ENCODE measurements at places on chromosomes 7 and 10. TPM values are rescaled to one million over a fixed set of nuclear protein-coding genes. Genes with fewer than 3 reads are reported as not detected.

PPP1R3A gene
- total RNA-seq = not detected

MYPN gene
- total RNA-seq = not detected

MYO3A gene
- total RNA-seq = not detected

DNA sequence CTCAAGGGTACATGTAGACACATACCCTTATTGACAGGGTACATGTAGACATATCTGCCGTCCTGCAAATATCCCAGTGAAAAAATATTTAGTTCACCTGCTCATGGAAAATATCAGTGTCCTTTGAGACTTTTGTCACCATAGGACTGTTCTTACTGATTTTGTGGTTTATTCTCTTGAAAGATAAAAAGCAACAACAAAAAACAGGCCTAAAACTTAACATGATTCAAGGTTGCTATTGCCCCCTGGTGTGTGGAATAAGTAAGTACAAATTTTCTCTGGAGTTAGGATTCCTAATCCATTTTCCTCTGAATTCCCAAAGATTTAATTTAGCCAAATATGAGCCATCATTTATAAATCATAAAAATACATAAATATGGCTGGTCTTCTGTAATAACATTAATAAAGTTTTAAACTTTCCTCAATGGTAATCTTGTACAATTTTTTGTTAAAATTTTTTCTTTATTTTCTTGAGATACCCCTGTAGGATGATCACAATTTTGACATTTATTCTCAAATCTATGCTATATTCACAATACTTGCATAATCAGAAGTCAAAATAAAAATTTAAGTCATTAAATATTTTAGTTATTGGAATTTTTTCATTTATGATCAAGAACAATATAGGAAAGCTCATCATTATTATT lies 741.4 kb upstream of the POT1 start:
- no peaks in the 10 kb centered on the region for H3K36me3 ChIP-seq
- H3K4me3 ChIP-seq = no peak overlapping the region
- no peak overlapping the region for H3K27ac ChIP-seq

DNA sequence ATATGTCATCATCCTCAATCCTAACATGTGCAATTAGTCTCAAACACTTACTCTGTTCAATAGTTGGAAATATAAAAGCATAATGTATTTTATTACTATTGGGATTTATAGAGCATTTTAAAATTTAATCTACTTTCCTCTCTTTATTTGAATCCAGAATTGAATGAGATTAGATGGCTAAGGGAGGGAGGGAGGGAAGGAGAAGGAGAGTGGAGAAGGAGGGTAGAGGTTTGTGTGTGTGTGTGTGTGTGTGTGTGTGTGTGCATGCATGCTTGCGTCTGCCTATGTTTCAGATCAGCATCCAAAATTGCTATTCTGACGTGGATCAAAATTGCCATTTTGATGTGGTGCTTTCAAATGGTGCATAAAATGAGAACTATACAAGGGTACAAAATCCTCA lies 90.8 kb downstream of the NRP1 start:
- H3K27ac ChIP-seq = no peak overlapping the region
- H3K4me1 ChIP-seq = peaks cover 22% of the 10 kb centered on the region
- H3K4me3 ChIP-seq = no peak overlapping the region

Data from activated CD4-positive, alpha-beta T cell treated with anti-CD3 and anti-CD28 coated beads, Interleukin-2, amount 10 ng/mL, durations not matched to agents 24 days and 14 days (primary cell).